Heart right ventricle (tissue), 16 donors: ENCODE measurements at places on chromosomes 2 and 18.

GRCh38 chr2:223997938-223998337 lies 40.7 kb downstream of the MRPL44 start:
- H3K27me3 ChIP-seq = no peaks in the 10 kb centered on the region
- no peak for DNase-seq
- H3K4me3 ChIP-seq = no peak overlapping the region
- H3K27ac ChIP-seq = no peak overlapping the region
- no peaks in the 10 kb centered on the region for H3K36me3 ChIP-seq

DNA sequence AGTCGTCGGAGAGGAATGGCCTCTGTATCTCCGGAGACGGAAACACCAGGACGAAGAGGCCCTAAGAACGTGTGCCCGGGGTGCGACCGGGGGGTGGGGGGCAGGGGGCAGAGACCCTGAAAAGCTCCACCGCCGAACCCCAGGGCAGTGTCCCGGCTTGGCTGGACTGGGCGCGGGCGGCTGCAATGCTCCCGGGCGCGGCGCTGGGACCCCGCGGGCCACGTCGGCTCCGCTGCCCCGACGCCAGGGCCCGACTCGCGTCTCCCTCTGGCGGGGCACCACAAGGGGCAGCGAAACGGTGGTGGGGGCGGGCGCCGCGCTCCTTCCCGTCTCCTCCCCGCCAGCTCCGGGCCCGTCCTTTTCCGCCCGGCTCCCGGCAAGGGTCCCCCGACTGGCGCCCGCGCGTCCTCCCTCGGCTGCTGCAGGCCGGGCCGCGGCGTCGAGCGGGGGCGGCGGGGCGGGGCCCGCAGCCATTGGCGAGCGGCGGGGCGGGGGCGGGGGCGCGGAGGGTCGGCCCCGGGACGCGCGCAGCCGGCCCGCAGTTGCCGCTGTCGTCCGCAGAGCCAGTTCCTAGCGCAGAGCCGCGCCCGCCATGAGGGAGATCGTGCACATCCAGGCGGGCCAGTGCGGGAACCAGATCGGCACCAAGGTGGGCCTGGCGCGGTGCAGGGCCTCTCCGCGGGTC lies at the start of gene TUBB6:
Gene TUBB6 (plus strand): TSS at position 541 of the 685 bp plus-strand sequence. CDS start 52 bp downstream, at position 593.
- H3K4me3 ChIP-seq = peak within 1 kb of the TSS; percentile 79
- peak; percentile 81 for DNase-seq
- peaks cover 5% of the 10 kb centered on the region for H3K4me1 ChIP-seq
- H3K36me3 ChIP-seq = no peaks in the 10 kb centered on the region
- H3K27me3 ChIP-seq = no peaks in the 10 kb centered on the region

DNA sequence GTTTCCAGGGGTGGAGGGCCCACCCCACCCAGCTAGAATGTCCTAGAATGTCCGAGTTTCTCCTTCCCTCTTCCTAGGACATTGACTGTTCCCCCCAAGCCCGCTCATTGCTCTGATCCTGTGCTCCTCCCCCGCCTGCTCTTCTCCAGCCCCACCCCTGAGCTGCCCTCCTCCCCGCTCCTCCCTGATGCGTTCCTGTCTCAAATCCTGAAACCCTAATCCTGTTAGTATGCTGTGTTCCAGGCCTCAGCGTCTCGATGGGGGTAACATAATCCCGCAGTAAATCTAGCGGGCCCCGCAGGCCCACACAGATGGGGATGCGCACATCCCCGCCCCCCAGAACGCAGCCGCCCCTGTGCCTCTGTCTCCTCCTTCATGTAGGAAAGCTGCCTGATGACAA lies 51.3 kb downstream of the NRP2 start:
- no peak overlapping the region for H3K4me3 ChIP-seq
- no peaks in the 10 kb centered on the region for H3K36me3 ChIP-seq
- DNase-seq = no peak
- H3K4me1 ChIP-seq = peaks cover 5% of the 10 kb centered on the region
- H3K27me3 ChIP-seq = no peaks in the 10 kb centered on the region

- DNase-seq = no peak
- H3K4me3 ChIP-seq = no peak overlapping the region
- H3K27ac ChIP-seq = no peak overlapping the region
- peaks cover 4% of the 10 kb centered on the region for H3K4me1 ChIP-seq
Measured at GRCh38 chr18:74901362-74902146, 303.9 kb downstream of the ZNF407 start.

DNA sequence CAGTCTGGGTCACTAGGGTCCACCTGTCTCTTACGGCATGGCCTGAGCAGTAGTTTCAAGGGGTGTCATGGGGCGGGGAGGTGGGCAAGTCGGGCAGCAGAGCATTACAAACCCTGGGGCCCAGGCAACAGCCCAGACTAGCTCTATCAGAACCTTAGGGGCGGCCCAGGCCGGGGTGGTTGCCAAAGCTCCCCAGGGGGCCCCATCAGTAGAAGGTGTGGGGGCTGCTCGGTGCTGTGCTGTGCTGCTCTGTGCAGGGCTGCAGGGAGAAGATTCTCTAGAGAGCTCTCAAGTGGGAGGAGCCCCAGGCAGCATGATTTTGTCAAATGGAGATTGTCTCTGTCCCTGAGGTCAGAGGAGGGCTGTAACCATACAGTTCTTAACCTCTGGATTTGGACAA lies 36.4 kb upstream of the SLC14A1 start:
- no peak overlapping the region for H3K27ac ChIP-seq
- H3K4me3 ChIP-seq = no peak overlapping the region
- no peak for DNase-seq
- peaks cover 3% of the 10 kb centered on the region for H3K27me3 ChIP-seq
- no peaks in the 10 kb centered on the region for H3K36me3 ChIP-seq

DNA sequence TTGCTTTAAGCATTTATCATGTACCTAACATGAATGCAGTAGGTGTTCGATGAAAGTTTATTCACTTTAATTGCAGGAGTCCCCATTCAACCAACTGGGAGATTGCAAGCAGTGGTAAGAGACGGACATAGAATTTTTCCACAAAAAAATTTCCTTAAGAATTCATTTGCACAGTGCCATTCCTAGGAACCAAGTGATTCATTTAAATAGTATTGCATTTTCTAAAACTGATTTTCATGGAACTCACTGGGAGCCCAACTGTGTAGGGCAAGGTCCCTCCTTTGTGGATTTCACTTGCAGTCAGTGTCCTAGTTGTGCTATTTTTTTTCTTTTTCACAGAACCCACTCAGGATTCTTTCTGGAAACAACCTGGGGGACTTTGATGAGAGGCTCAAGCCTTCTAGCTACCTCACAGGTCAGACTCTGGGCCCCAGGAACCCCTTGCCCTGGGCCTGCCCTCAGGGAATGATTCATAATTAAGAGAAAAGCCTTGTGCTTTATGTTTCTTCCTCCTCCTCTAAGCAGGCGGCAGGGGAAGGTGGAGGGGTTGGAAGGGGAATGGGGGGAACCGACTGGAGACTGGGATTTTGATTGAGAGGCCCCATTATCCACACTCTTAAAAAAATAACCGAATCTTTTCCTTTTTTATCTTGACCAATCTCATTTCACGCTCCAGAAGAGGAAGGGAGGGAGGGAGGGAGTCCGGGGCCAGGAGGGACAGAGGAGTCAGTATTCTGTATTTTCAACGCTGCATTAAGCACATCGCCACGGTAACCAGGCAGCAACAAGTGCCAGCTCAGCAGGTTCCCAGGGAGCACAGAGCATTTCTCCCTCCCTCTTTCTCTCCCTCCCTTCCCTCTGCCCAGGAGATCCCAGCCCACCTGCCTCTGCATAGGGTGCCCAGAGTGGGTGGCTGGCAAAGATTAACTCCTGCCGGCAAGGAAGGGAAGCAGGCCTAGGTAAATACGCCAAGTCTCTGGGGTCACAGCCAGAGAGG lies 51.8 kb downstream of the PSD4 start:
- no peak for DNase-seq
- H3K27me3 ChIP-seq = no peaks in the 10 kb centered on the region
- no peak overlapping the region for H3K4me3 ChIP-seq
- no peak overlapping the region for H3K27ac ChIP-seq
- H3K36me3 ChIP-seq = no peaks in the 10 kb centered on the region
- peaks cover 1% of the 10 kb centered on the region for H3K4me1 ChIP-seq

- no peaks in the 10 kb centered on the region for H3K27me3 ChIP-seq
- DNase-seq = no peak
- no peak overlapping the region for H3K27ac ChIP-seq
- H3K4me1 ChIP-seq = no peaks in the 10 kb centered on the region
- no peaks in the 10 kb centered on the region for H3K36me3 ChIP-seq
Measured at GRCh38 chr2:102588213-102588939, 31.0 kb upstream of the SLC9A2 start.

DNA sequence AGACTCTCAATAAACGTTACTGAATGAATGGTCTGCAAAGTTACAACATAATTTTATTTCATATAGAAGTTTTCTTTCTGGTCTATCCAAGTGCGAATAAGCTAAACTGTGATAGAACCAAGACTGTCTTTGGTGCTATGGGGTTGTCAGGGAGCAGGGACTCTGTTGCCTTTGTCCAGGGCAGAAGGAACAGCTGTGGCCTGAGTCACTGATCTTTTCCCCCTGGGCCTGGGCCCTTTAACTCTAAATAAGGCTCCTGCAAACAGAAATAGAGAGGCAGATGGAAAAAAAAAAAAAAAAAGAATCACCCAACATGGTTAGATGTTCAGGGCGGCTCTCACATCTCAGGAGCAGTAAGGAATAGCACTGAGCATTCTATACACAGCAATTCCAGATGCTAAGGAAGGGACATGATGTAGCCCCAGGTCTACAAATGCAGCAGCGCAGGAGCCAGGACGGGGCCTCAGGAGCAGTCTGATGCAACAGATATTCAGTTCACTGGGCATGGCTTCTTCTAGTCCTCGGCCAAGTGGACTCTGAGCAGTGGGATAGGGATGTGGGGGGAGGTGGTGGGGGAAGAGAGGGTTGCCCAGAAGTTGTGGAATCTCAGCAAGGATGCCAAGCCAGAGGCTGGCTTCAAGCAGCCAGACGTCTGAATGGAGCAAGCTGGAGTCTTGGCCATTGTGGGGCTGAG lies 247.1 kb upstream of the SIX2 start:
- no peak overlapping the region for H3K4me3 ChIP-seq

DNA sequence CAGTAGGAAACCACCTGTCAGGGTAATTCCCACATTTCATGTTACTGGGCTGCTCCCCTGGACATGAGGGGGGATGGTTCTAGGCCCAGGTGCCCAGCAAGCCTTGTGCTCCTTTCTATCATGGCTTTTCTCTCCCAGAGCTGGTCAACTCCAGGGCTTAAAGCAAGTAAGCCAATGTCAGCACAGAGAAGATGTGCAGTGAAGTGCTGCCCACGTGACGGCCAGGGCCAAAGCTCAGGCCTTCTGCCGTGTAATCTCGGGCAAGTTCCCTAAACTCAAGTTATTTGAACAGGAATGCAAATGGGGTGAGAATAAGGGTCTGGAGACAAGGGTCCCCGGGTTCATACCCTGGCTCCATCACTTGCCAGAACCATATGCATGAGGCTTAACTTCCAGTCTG lies 16.5 kb downstream of the SFXN5 start:
- H3K27me3 ChIP-seq = no peaks in the 10 kb centered on the region
- DNase-seq = no peak
- H3K4me1 ChIP-seq = no peaks in the 10 kb centered on the region

DNA sequence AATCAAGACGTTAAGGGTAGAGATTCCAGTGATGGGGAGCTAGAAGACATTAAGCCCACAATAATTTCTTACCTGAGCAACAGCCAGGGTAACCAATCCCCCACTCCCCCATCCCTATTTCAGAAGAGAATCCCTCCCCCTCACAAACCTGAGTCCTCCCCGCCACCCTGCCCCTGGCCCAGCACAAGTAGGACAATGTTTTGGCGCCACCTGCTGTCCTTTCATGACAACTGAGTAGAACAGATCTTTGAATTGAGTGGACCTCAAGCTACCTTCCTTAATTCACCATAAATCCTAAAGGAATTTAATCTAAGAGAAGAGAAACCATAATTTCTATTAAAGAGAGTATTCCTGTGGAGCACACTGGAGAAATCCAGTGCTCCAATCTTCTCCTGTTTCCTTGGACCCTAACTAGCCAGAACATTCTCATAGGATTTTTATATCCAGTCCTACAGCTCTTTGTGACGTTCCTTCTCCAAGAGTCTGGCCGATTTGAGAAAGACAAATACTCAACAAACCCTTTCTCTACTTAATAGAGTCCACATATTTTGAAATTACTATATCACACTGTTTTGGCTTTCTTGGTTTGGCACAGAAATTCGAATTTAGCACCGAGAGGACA lies 41.1 kb downstream of the NHEJ1 start:
- H3K36me3 ChIP-seq = no peaks in the 10 kb centered on the region
- H3K27ac ChIP-seq = no peak overlapping the region
- no peaks in the 10 kb centered on the region for H3K27me3 ChIP-seq
- H3K4me3 ChIP-seq = no peak overlapping the region

DNA sequence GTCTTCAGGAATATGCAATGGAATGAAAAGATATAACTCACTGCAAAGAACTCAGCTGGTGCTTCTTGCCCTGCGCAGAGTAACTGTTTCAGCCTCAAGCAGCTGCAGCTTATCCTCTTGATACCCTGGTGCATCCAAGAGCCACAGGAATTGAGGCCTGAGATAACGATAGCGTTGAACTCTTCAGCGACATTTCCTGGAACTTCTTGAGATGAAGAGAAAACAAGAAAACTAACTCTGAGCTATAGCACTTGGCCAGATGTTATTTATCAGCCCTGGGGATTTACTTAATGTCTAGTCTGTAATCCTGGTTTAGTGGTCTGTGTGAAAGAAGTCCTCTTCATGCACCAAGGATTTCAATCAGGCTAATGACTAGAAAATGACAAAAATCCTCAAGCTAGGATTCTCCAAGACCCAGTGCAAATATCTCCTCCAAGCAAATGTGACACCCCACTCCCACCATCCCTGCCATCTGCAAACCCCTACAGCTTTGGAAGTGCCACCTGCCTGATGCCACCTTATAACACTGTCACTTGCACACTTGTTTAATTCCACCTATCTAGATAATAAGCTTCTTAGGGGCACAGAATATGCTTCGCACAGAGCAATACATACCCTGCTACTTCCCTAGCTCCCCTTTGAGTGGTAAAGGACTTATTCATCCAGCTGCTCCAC lies 40.6 kb downstream of the EHD3 start:
- no peaks in the 10 kb centered on the region for H3K27me3 ChIP-seq
- H3K4me3 ChIP-seq = no peak overlapping the region
- H3K27ac ChIP-seq = no peak overlapping the region
- no peaks in the 10 kb centered on the region for H3K36me3 ChIP-seq
- no peaks in the 10 kb centered on the region for H3K4me1 ChIP-seq

- H3K36me3 ChIP-seq = no peaks in the 10 kb centered on the region
- H3K4me3 ChIP-seq = no peak overlapping the region
- no peak overlapping the region for H3K27ac ChIP-seq
- no peaks in the 10 kb centered on the region for H3K27me3 ChIP-seq
- no peaks in the 10 kb centered on the region for H3K4me1 ChIP-seq
- no peak for DNase-seq
Measured at GRCh38 chr2:30324245-30324908, 93.0 kb downstream of the LBH start.

GRCh38 chr2:55707751-55708150 lies 14.1 kb upstream of the PNPT1 start:
- no peaks in the 10 kb centered on the region for H3K4me1 ChIP-seq
- peaks cover 15% of the 10 kb centered on the region for H3K27me3 ChIP-seq
- no peak for DNase-seq
- H3K36me3 ChIP-seq = no peaks in the 10 kb centered on the region
- H3K4me3 ChIP-seq = no peak overlapping the region

GRCh38 chr2:46001290-46001689 lies 295.9 kb upstream of the EPAS1 start:
- H3K36me3 ChIP-seq = no peaks in the 10 kb centered on the region
- DNase-seq = no peak
- H3K27me3 ChIP-seq = no peaks in the 10 kb centered on the region

- no peak for DNase-seq
- no peak overlapping the region for H3K27ac ChIP-seq
- H3K4me1 ChIP-seq = peaks cover 24% of the 10 kb centered on the region
- H3K27me3 ChIP-seq = no peaks in the 10 kb centered on the region
- H3K36me3 ChIP-seq = peaks cover 25% of the 10 kb centered on the region
- no peak overlapping the region for H3K4me3 ChIP-seq
Measured at GRCh38 chr2:74533464-74533863, 3.7 kb downstream of the HTRA2 start.
